ENCODE measurements at places on chromosomes 2 and 18. TPM values are rescaled to one million over a fixed set of nuclear protein-coding genes. Genes with fewer than 3 reads are reported as not detected.

DNA sequence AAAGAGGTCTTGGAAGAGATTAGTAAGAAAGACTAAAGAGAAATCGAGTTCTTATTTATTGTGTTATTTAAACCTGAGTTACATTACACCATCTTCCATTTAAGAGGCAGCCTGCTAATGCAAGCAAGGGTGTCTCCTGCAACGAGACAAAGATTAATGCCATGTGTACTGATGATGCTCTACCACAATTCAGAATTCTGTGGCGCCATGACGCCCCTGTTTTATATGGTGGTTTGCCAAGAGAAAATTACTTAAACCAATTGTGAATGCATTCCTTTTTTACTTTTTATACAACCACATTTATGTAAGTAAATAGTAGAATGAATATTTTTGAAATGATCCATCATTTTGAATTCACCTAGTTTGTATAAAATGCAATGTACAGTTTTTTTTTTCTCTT is 356.1 kb upstream of the ZEB2 start:
- no peak for DNase-seq

Gene ZAP70
- 4.3 TPM for total RNA-seq

DNA sequence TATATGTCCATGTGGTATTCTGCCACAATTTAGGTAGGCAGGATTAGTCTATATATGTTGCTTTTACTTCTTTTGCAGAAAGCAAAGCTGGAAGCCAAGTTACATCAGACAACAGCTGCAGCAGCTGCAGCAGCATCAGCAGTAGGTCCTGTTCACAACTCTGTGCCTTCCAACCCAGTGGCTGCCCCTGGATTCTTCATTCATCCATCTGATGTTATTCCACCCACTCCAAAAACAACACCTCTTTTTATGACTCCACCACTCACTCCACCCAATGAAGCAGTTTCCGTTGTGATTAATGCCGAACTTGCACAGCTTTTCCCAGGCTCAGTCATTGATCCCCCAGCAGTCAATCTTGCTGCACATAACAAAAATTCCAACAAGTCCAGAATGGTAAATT is 107.6 kb downstream of the BIRC6 start:
- no peak for DNase-seq

GRCh38 chr2:39311469-39311868 is 67.7 kb upstream of the CDKL4 start:
- DNase-seq: no peak

Gene PSMA8
- total RNA-seq: not detected

Gene KLHL41
- total RNA-seq: 1.6 TPM

Gene FAM117B
- total RNA-seq: 9.2 TPM

GRCh38 chr2:48433682-48434081 is 96.3 kb upstream of the STON1 start:
- DNase-seq: no peak

DNA sequence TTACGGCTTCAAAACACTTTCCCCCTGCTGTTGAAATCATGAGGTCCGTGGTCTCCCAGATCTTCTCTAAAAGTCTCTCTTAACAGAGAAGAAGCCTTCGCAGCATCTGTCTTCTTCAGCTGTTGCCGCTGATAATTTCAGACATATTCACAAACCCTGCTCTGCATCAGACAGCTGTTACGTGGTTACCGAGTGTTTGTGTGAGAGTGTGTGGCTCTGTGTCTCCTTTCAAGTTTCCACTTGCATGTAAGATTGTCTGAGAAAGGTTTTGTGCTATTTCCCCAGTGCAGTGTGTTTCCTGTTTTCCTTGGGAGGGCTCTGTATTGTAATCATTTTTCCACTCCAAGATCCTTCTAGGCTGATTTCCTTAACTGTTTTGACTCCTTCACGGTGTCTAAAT is 32.8 kb downstream of the MAIP1 start:
- DNase-seq: no peak

Gene CABLES1
- total RNA-seq: 18.4 TPM

GRCh38 chr2:126877861-126878565 is 20.7 kb upstream of the TEX51 start:
- no peak for DNase-seq

Gene CLEC4F
- not detected for total RNA-seq

DNA sequence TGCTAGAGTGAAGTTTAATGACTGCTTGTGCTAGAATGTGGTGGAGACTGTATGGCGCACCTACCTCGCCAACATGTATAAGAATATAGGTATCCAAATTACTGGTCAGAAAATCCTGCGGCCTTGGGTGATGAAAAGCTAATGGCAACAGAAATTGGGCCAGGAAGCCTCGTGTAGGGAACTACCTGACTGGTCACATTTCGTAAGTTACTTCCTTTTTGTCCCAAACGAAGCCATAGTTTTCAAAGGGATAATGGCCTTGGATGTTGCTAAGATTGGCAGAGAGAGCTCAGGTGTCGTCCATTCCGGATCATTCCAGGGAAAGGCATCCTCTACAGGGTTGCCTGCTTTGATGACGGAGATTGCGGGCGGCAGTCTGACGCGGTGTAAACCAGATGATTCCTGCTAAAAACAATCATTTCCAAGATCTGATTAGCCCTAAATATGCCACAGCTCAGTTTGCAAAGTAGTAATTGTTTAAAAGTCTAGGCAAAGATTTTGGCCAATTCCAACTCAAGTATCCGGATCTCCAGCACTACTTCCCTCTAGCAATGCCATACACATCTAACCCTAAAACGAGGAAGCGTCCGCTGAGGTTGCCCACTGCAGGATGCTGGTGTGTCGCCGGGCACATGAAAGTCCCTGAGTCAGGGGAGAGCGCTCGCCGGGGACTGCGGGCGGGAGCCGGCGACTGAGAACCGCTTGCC is 708 bp upstream of the MALT1 start:
- no peak for DNase-seq
